ENCODE measurements at places on chromosomes 3 and 15. TPM values are rescaled to one million over a fixed set of nuclear protein-coding genes. Genes with fewer than 3 reads are reported as not detected.

- H3K4me3 ChIP-seq: peak overlapping the region; percentile 83
- peak overlapping the region; percentile 84 for H3K27ac ChIP-seq
- H3K36me3 ChIP-seq: peaks cover 7% of the 10 kb centered on the region
- no peaks in the 10 kb centered on the region for H3K27me3 ChIP-seq
- DNase-seq: no peak
Observed at GRCh38 chr3:43692085-43692855, 1.5 kb downstream of the ABHD5 start.

DNA sequence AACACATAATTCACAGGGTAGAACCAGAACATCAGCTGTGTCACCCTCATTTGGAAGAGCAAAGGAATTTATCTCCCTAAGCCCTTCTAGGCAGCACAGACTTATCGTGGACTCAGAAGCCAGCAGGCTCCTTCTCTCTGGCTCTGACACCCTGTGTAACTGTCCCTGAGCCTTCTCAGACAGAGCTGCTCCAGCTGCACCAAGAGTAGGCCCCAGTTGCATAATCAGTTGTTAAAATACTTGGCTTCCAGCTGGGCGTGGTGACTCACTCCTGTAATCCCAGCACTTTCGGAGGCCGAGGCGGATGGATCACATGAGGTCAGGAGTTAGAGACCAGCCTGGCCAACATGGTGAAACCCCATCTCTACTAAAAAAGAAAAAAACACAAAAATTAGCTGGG lies 49.4 kb upstream of the ACVR2B start:
- H3K27me3 ChIP-seq: no peaks in the 10 kb centered on the region
- peaks cover 32% of the 10 kb centered on the region for H3K36me3 ChIP-seq
- no peak overlapping the region for H3K4me3 ChIP-seq

DNA sequence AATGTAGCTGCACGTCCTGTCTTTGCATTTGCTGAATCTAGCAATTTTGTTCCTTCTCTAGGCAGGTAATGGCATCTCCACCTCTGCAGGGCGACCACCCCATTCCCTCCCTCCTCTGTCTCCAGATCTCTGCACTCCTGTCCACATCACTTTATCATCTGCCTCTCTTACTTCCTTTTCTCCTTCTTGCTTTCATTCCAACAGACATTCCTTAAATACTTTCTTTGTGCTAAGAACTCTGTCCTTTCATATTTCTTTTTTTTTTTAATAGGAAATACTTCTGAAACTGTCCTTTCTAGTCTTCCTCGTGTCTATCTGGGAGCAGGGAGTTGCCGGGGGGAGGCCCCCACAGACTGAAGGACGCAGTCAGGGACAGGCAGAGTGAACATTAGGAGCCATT lies 7.2 kb downstream of the ITIH3 start:
- no peaks in the 10 kb centered on the region for H3K36me3 ChIP-seq
- H3K27ac ChIP-seq: peak overlapping the region; percentile 84
- H3K4me1 ChIP-seq: peaks cover 24% of the 10 kb centered on the region
- DNase-seq: no peak

ALPK3 gene
- 30.5 TPM for total RNA-seq

SLC22A14 gene
- total RNA-seq: 0.20 TPM

All from mesothelial cell of epicardium (in vitro differentiated cells).